ENCODE measurements at places on chromosomes 4 and X.

- DNase-seq: no peak
These were observed 21.8 kb downstream of the CRLF2 start for GRCh38 chrX:1190596-1191145.

DNA sequence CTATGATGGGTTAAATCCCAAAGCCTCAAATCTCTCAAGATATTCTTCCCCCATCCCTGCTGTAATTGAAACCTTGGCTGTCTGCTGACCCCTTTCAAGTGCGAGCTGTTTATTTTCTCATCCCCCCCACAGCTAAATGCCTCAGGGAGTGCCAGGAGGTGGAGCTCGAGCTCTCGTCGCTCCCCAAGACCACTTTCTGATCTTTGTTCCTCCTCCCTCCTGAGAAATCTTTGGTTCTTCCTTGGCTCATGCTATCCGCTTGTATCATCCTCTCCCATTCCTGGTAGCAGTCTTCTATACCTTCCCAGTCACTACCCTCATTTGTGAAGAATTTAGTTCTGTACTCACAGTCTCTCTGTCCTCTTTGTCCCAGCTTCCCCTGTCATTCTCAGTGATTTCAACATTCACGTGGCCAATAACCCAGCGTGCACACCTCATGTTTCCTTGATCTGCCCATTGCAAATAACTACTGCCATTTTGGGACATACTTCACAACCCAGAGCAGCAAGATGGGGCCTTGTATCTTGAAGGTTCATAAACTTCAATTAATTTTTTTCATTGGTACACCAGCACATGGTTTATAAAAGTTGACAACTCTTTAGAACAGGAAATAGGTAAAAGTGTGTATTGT, 9.2 kb upstream of the SLC25A43 start:
- no peak for DNase-seq

- DNase-seq: no peak
These were observed 392.8 kb upstream of the NR3C2 start for GRCh38 chr4:148834804-148835631.

DNA sequence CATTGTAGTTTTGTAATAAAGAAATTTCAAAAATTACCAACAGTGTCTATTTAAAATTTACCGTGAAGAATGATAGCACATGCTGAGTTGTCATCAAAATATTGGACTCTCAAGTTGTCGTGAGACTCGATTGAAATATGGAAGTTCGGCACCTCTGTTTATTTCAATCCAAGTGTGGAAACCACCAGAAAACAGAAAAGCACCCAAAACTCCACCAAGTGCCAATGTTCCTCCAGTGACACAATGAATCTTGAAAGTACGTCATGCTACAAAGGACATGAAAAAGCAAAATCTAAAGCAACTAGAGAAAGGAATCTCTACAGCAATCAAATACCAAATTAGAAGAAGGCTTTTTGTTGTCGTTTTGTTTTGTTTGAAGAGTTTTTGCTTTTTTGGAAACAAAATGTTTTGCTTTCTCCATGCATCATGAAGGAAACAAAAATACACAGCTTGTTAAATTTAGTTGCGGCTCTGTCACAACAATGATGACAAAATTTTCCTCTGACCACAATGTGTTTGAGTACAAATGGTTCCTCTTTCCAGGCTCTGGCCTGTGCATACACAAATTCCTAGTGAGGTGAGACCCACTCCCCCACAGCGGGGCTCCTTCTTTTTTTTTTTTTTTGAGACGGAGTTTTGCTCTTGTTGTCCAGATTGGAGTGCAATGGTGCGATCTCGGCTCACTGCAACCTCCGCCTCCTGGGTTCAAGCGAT, 9.6 kb upstream of the IL13RA1 start:
- no peak for DNase-seq

- DNase-seq: no peak
These were observed 654.3 kb upstream of the LCORL start for GRCh38 chr4:18675586-18676525.
